Stimulated activated CD4-positive, alpha-beta T cell treated with anti-CD3 and anti-CD28 coated beads, Interleukin-1b, Interleukin-23, amount 100 ng/mL, for 48 hours (primary cell): ENCODE measurements at places on chromosomes 16 and 17.

DNA sequence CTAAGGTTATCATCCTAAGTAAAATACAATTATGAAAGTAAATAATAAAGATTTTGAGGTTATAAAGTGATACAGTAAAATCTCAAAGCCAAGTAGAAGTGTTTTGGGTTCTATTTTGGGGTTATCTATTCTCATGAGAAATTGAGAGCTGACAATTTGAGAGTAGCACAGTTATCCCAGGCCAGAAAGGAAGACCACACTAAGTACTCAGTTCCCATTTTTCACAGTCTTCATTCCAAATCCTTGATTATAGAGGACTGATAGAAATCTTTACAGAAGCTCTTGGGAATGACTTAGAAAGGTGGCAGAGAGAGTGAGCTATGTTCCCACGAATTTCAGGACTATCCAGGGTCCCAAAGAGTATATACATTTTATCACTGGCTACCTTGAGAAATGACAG, 4.6 kb downstream of the GFOD2 start:
- no peak for DNase-seq

DNA sequence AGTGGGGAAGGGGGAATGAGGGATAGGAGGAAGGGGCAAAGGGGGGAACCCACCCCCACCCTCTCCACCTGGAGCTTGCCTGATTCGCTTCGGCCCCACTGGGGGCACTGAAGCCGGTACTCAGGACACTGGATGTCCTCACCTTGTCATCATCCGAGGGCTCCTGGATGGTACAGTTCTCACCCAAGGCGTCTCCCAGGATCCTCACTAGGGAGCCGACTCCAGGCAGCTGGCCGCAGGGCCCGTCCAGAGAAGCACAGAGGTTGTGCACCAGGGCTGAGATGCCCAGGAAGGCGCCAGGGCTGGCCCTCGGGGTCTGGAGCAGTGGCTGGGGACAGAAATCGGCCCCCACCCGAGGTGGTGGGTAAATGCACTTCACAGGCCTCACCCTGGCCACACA, 92.3 kb downstream of the LITAF start:
- no peak for DNase-seq

- DNase-seq: no peak
Observed at GRCh38 chr17:13419676-13420075, 182.1 kb downstream of the HS3ST3A1 start.

- DNase-seq: peak; percentile 58
Observed at GRCh38 chr17:50872710-50873424, 6.7 kb upstream of the TOB1 start.

DNA sequence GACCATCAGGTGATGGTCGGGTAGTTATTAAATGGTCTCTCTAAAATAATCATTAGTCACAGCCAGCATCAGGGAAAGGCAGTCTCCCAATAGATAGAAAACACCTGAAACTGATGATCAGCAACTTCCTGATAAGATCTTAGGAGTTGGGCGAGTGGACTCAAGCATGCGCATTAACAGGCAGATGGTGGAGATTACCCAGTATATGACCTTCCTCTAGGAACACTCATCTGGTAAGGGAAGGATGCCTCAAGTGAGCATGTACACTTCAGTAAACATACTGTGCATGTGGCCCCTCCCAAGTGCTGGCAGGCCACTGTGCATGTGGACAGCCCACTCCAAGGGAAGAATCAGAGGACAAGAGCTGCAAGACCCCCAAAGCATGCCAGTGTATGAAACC, 105.9 kb downstream of the ABCC12 start:
- no peak for DNase-seq

- DNase-seq: peak; percentile 45
Observed at GRCh38 chr16:31455601-31456314, 3.5 kb upstream of the ARMC5 start.

DNA sequence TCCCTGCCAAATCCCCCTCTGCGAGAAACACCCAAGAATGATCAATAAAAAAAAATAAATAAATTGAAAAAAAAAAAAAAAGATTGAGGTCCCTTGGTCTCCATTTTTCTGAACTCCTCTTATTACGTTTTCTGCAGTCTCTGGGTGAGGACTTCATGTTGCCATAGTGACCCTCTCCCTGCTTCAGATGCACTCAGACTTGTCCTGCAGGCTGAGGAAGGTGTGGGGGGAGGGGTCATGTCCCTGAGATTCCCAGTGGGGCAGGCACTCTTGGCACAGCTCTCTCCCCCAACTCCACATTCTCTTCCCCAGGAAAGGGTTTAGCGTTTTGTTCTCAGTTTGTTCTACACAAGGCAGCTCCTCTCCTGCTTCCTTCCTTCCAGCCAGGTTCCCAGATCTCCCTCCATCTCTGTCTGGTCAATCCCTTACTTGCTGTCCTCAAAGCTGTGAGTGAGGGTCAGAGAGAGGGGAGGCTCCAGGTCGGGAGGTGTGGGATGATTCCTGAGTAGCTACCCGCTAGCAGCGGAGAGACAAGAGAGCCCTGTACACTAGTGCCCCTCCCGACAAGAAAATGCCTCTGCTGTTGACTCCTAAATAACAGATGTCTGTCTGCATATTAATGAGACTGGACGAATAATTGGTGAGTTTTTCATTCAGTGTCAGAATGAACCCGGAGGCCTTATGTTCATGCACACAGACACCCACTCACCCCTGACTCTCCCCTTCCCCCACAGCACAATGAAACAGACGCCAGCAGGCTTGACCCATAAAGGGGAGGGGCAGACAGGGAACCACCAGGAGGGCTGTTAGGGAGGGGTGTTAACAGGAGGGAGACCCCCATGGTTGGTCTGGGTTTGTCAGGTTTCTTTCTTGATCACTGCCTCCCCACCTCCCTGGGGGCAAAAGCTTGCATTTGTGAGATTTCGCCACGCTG, 9.2 kb downstream of the RND2 start:
- no peak for DNase-seq

DNA sequence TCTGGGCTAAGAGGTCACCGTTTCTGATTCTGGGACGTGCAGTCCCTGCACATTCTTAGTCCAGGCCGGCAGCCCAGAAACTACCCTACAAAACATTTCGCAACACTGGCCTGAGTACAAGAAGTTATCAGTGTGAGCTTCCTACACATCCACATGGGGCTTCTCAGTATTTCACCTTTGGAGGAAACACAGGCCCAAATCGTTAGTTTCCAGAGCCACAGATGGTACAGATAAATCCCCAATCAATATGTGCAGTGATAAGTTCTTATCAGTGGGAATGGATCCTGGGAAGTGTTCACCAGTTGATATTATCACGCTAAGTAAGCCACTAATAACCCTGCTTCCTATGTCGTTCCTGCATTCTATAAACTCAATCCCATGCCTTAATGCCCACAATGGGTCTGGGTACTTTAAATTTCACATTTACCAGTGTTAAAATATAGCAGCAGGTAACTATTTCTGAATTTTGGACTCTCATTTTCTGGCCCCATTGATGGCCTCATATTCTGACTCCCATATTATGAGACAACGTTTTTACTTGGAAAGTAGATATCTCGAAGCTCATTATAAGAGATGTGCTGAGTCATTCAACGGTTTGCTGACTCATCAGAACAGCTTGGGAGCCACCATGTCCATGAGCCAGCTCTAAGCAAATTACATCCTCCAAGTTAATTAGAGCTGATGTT, 370.2 kb upstream of the MAF start:
- no peak for DNase-seq

GRCh38 chr16:3383045-3383448, 17.8 kb downstream of the ZSCAN32 start:
- DNase-seq: no peak

DNA sequence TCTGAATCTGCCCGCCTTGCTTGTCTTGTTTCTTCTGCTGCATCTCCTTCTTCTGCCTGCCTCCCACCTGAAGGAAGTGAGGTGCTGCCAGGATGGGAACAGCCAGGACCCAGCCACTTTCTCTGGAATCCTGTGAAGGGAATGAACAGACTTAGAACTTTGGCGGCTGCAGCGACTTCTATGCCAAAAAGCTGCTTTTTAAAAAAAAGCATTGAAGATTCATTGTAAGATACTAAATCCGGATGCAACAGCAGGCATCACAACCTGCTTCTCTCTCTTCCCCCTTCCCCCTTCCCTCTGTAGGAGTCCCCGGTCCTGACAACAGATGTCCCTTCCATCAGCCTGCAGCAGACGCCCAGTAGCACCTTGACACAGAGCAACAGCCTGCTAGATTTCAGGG, 176.3 kb downstream of the HS3ST4 start:
- no peak for DNase-seq

DNA sequence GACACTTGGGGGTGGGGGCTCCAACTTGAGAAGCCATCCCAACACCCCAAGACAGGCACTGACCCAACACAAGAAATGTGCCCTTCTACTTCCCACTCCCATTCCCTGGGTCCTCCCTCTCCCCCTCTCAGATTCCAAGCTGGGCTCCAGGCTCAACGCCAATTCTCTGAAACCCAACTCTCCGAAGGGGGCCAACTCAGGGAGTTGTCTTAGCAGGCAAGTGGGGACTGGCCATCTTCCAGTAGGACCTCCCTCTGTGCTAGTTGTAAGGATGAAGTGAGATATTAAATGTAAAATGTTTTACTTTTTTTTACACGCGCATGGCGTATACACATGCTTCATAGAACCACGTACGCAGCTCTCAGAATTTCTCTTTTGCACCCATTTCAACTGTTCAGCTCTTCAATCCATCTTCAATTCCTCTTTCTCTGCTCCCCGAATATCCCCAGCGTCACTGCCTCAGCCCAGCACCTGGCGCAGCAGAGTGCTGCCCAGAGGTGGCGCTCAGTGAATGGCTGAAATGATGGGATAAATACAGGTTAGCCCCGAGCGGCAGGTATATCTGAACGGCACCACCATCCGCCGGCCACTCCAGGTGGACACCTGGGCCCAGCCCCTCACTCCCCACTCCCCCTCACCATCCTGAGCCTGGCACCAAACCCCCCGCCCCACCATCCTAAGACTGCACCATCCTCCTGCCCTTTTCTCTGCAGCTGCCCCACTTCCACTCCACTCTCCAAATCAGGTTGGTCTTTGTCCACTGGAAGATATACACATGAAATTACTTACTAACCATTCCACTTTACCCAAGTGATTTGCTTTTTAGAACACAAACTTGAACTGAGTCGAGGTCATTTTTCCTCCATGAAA, 43.9 kb upstream of the TNRC6C start:
- no peak for DNase-seq

- DNase-seq: no peak
Observed at GRCh38 chr16:13348416-13348815, 447.0 kb downstream of the SHISA9 start.

DNA sequence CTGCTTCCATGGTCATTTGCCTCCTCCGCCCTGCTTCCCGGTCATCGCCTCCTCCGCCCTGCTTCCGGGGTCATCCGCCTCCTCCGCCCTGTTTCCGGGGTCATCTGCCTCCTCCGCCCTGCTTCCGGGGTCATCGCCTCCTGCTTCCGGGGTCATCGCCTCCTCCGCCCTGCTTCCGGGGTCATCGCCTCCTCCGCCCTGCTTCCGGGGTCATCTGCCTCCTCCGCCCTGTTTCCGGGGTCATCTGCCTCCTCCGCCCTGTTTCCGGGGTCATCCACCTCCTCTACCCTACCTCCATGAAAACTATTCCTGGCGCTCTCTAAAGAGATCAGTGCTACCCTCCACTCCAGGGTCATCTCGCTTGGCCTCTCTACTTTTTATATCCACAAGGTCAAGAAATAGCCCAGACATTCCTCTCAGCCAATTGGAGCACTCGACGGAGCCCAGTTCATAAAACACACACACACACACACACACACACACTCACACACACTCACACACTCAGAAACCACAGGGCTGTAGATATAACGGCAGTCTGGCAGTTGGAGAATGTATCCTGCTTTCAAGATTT, 44.8 kb downstream of the TRARG1 start:
- DNase-seq: no peak

GRCh38 chr16:13332713-13333255, 431.4 kb downstream of the SHISA9 start:
- DNase-seq: no peak

- no peak for DNase-seq
Observed at GRCh38 chr17:35725058-35725457, 6.4 kb upstream of the RASL10B start.

- DNase-seq: no peak
Observed at GRCh38 chr17:9298776-9299295, 276.8 kb downstream of the STX8 start.

DNA sequence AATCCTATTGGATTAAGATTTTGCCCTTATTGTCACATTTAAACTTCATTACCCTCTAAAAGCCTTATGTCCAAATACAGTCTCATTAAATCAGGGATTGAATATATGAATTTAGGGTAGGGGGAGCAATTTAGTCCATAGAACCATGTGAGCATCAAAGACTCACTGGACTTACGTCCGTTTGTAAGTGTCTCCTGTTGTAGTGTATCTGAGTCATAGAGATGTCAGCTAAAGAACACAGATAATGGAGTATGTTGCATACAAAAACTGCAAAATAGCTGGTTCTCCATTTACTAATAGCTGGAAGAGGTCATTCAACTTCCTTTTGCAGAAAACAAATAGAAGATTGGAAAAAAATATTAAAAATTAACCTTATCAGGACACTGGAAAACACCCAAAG, 599.1 kb upstream of the SOX9 start:
- DNase-seq: no peak

GRCh38 chr17:17783825-17784656, 52.7 kb downstream of the SREBF1 start:
- no peak for DNase-seq

DNA sequence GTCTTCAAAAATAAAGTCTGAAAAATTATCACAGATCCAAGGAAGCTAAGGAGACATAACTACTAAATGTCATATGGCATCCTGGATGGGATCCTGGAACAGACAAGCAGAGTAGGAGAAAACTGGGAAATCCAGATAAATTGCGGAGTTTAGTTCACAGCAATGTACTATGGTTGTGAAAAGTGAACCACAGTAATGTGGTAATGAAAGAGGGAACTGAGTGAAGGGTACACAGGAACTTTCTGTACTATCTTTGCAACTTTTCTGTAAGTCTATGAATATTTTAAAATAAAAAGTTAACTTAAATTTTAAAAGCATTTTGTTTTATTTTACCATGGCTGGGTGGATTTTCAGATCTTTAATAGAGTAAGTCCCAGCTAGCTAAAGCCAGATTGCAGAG, 16.3 kb downstream of the SLFN12L start:
- DNase-seq: no peak

- no peak for DNase-seq
Observed at GRCh38 chr16:81041696-81042095, 6.1 kb downstream of the ATMIN start.

DNA sequence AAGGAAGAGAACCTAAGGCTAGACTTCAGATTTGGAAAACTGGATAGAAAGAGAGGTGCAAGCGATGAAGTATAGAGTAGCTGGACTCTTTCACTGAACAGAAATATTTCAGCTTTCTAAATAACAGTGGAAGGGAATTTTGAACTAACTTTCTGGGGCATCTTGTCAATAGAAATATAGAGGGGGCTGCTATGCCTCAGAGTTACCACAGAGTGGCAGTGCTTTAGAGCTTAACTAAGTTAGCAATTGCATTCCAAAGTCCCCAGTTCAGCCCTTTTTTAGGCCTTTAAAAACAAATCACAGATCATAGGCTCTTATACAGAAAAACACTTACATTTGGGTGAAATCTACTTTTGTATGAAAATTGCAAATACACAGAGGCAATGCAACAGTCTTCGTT, 154.2 kb upstream of the CDH8 start:
- DNase-seq: no peak
